T-helper 9 cell (primary cell): ENCODE measurements at places on chromosomes 7 and 10.

DNA sequence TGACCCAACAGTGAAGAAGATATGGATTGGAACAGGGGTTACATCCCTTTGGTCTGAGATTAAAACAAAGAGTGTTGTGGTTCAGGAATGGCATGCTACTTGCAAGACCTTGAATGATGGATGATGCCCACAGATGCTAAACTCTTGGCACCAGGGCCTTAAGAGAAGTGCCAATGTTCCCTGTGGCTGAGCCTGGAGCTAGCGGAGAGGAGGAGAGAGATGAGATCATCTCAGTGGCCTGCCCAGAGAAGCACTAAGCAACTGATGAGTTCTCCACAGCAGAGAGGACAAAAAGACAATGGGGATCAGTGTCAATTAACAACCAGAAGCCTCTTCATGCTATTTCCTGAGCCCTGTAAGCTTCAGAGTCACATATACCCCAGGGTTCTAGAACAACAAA is 97.8 kb downstream of the ELAPOR2 start:
- no peak for DNase-seq

DNA sequence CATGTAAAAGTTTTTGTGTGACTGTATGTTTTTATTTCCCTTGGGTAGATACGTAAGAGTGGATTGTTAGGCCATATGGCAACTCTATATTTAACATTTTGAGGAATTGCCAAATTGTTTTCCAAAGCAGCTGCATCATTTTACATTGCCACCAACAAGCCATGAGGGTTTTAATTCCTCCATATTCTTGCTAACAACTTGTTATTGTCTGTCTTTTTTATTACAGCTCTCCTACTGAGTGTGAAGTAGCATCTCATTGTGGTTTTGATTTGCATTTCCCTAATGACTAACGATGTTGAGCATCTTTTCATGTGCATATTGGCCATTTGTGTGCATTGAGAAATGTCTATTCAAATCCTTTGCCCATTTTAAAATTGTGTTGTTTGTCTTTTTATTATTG is 94.9 kb downstream of the CARD11 start:
- DNase-seq = no peak

GRCh38 chr10:21604651-21605050 is 70.6 kb downstream of the MLLT10 start:
- no peak for DNase-seq

DNA sequence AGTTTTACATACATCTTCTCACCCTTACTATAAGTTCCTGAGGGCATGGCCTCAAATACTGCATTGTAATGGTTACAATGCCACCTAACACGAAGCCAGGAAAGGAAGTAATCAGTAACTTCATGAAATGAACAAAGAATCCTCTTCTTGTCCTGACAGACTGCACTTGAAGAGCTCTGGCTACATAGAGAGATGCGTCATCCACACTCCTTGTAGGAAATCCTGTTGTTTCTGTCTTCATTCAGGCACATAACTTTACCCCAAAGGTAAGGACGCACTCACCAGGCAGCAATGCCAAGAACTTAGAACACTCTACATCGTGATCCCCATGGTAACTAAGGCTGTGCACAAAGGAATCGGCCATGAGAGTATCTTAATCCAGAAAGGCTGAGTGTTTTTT is 80.3 kb upstream of the ARID5B start:
- no peak for DNase-seq

- DNase-seq = no peak
These were observed 235.1 kb upstream of the AUTS2 start for GRCh38 chr7:69363136-69363535.

- DNase-seq = no peak
These were observed 17.1 kb downstream of the WIPI2 start for GRCh38 chr7:5207131-5207530.

DNA sequence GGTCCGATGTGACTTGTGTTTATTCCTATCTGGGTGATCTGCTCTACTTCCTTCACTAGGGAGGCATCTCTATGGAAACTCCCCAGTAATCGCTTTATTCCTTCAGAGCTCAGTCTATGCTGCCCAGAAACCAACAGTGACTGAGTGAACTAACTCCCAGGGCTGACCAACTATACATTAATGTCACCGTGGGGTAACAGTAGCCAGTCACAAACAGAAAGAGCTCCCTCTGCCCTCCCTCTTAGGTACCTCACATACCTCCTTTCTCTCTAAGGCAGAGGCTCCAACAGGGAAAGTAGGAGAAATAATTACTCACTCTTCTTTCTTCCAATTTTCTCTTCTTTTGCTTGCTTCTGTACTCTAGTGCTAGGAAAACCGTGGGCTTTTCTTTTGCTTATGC is 855.0 kb downstream of the REEP3 start:
- DNase-seq = no peak

- no peak for DNase-seq
These were observed 46.1 kb upstream of the PPP2R2D start for GRCh38 chr10:131854579-131855335.

DNA sequence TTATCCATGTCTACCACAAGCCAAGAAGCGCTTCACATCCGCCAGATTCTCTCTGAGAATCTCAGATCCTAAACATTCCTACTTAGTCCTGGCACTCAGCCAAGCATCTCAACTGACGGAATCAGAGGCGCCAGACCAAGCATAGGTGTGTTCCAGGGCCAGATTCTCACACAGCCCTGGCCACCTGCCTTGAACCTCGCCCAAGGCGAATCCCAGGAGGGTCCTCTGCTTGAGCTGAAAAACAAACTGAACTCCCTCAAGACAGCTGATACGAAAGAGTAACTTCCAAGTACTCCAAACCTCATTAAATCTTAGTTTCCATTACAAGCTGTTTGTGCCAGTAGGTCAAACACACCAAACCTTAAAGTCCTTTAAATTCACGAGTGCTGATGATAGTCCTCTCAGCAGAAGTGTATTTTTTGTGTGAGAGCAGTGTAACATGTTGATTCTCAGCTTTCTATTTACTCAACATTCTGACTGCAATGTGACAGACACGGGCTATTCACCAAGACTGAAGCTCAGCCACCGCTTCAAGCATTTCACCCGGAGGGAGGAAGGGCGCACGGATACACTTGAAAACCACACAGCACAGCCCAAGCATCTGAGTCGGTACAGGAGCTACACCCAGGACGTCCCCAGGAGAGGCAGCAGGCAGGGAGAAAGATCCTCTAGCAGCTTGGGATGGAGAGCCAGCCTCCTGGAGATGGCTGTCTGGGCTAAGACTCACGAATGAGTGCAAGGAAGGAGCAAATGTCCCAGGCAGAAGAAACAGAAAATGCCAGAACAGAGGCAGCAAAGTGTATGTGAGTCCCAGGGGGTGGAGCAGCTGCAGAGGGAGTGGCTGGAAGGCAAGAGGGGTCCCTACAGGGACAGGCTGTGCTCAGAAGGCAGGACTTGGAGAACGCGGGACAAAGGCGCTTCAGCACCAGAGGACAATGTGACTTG is 6.0 kb downstream of the PARD3 start:
- no peak for DNase-seq

- DNase-seq = no peak
These were observed 188.5 kb upstream of the PFKP start for GRCh38 chr10:2878818-2879217.

- peak; percentile 63 for DNase-seq
These were observed 9.0 kb downstream of the MRPL32 start for GRCh38 chr7:42940985-42941847.

DNA sequence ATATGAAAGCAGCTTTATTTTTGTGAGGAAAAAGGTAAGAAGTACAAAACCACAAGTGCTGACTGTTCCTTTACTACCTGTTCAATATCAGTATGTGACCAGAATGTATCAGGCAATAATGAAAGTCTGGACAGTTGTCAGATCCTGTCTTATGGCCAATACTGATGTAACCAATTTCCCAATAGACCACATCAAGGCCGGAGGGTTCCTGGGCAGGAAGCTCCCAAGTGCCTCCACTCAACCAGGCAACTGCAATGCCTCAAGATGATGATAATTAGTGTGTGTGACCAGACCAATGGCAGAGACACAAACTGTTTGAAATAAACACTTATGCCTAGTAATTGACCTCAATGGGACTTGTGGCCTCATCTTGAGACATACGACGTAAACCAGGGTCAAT is 149.4 kb upstream of the ASAH2 start:
- DNase-seq = no peak

GRCh38 chr10:10044922-10045764 is 972.5 kb upstream of the CELF2 start:
- DNase-seq = no peak
